ENCODE measurements at places on chromosomes 7 and 10. TPM values are rescaled to one million over a fixed set of nuclear protein-coding genes. Genes with fewer than 3 reads are reported as not detected.

NPTX2 gene
- polyA plus RNA-seq, result 1.2 TPM

CHST12 gene
- polyA plus RNA-seq, result 26.7 TPM

DRGX gene
- 0.11 TPM for polyA plus RNA-seq

TMEM178B gene
- 0.20 TPM for polyA plus RNA-seq

CALHM2 gene
- 0.10 TPM for polyA plus RNA-seq

CRYGN gene
- polyA plus RNA-seq, result not detected

ZC3HAV1 gene
- 12.4 TPM for polyA plus RNA-seq

CPVL gene
- 0.16 TPM for polyA plus RNA-seq

CNTNAP2 gene
- polyA plus RNA-seq, result 3.4 TPM

ZPBP gene
- polyA plus RNA-seq, result not detected

OR2A42 gene
- not detected for polyA plus RNA-seq

TLL2 gene
- 0.28 TPM for polyA plus RNA-seq
